ENCODE measurements at places on chromosomes 1 and 21.

- no peak for DNase-seq
Observed at GRCh38 chr1:24931146-24931467, 1.0 kb upstream of the RUNX3 start.

- DNase-seq: no peak
Observed at GRCh38 chr1:116288201-116288598, 84.8 kb upstream of the ATP1A1 start.

DNA sequence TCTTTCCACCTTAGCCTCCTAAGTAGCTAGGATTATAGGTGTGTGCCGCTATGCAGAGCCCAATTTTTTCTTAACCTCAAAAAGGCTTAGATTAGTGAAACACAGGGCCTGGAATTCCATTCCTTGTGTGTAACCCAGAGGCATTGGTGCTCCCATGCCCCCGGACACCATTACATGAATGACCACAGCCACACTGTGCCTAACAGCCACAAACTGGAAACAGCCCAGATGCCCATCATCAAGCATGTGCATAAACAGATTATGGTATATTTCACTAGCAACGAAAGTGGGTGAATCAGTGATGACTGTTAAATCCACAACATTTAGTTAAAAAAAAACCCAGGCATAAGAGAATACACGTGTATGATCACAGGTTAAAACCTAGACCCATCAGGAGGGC, 24.4 kb downstream of the ADAM30 start:
- DNase-seq: no peak

- no peak for DNase-seq
Observed at GRCh38 chr21:32991361-32991760, 34.4 kb upstream of the OLIG2 start.

DNA sequence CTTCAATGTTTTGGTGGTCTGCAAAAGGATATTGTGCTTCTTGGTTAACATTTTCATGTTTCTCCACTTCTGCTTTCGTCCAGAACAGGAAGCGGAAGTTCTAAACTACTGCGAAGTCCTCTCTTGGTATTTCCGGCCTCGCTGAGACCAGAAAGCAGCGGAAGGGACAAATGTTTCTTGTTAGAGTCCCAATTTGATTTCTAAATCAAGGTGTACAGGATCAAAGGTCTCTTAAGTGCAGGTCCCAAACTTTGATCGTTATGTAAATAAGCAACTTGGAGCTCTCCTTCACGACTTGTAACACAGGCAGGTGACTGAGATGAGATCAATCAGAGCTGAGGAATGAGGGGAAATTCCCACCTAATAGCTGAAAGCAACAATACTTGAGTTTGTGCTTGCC, 40.1 kb upstream of the HMCN1 start:
- DNase-seq: no peak

- no peak for DNase-seq
Observed at GRCh38 chr1:183002797-183003196, 20.4 kb upstream of the LAMC1 start.

GRCh38 chr1:198465201-198466144, 75.0 kb downstream of the ATP6V1G3 start:
- no peak for DNase-seq

DNA sequence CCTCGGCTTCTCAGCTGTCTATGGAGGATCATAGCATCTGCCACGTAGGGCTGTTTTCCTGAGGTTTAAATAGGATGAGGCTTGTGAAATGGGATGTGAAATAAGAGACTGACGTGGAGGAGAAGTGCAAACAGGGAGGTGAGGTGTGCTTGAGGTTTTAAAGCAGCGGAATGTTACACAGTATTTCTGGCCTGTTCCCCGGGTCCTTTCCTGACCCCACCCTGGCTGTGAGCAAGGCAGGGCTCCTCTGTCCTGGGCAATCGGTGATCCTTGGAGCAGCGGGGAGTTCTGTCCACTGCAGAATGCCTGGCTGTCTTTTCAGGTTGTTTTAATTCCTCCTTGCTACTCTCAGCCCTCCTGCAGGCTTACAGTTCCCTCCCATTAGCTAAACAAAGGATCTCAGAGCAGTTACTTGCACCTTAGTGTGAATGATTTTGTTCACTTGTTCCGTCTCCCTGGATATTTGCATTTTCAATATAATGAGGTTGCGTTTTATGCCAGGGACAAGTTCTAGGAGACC, 38.6 kb downstream of the LHX4 start:
- no peak for DNase-seq

DNA sequence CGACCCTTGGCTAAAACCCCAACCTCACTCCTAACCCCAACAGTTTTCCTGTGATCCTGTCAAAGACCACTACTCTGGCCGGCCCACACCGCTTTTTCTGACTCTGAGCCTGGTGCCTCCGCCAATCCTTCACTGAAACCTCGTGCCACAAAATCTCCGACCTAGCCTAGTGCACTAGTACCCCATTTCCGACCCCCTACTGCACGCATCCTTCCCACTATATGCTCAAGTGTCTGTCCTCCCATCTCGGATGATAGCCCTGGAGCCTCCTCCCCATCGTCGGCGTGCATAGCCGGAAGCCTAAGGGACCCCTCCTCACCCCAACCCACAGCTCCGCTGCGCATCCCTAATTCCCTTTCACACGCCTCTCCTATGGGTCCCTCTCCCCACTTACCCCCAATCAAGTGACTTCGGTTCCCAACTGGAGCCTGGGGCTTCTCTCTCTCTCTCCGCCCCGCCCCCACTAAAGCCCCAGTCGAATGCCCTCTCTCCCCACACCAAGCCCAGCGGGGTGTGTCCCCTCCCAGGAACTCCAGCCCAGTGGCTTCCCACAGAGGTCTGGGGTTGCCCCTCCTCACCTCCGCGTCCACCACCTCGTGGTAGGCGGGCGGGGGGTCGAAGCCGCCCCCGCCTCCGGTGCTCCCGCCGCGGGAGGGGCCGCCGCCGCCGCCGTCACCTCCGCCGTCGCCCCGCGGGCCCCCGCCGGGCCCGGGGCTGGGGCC, 791 bp downstream of the USP24 start:
- DNase-seq: peak; percentile 29

DNA sequence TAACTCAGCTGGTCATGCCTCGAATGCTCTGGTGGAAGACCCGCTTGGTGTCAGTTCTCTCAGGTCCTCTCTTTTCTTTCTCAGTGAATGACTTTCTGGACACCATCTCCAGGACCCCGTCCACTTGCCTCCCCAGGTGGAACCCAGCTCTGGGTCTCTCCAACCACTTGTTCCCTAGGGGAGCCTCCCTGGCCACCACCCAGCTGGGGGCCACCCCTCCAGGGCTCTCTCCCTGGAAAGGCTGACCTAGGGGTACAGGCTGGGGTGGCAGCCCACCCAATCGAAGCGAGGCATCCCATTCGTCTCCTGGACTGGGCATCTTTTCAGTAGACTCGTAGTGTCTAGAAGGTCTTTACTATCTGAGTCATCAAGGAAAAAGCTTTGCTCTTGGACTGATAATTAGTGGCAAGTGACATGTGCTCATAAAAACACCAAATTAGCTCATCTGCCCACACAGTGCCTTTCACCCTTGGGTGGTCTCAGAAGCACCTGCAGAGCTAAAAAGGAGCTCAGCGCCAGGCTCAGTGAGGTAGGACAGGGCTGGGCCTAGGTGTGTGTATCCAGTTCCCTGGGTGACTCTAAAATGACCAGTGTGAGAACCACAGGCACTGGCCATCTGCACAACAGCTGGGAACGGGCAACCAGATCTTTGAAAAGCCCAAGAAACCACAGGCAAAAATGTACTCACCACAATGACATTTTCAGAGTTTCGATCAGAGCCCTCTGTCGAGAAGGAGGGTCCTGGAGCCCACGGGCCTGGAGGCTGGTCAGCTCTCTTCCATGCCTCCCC, 2.4 kb upstream of the PDXK start:
- no peak for DNase-seq

DNA sequence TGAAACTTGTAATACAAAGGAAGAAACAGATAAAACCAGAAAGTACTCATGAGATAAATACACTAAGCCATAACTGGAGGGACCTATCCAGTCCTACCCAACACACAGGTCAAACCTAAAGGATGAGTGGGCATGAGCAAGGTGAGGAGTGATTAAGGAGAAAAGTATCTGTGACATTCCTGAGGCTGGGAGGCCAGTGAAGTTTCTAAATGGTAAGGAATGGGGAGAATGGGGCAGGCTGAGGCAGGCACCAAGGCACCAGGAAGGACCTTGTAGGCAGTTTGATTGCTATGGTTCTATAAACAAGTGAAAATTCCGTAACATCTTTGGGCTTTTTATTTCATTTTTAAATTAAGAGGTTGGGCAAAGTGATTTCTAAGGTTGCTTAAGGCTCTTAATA, 10.4 kb downstream of the DDX59 start:
- no peak for DNase-seq

DNA sequence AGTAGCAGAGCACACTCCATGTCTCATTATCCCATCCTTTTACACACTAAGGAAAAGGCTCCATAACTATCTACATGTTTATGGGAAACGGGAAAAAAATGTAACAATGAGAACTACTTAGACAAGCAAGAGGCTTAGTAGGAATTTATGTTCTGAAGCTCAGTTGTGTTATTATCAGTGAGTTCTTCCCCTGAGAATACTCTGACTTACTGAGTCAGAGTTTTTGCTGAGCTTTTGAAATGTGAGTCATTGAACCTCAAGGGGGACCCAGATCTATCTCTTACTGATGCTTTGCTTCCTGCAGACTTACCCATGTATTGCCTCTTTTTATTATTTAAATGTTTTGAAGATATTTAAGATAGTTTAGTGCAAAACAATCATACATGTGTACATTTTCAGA, 20.1 kb downstream of the CFHR5 start:
- DNase-seq: no peak

DNA sequence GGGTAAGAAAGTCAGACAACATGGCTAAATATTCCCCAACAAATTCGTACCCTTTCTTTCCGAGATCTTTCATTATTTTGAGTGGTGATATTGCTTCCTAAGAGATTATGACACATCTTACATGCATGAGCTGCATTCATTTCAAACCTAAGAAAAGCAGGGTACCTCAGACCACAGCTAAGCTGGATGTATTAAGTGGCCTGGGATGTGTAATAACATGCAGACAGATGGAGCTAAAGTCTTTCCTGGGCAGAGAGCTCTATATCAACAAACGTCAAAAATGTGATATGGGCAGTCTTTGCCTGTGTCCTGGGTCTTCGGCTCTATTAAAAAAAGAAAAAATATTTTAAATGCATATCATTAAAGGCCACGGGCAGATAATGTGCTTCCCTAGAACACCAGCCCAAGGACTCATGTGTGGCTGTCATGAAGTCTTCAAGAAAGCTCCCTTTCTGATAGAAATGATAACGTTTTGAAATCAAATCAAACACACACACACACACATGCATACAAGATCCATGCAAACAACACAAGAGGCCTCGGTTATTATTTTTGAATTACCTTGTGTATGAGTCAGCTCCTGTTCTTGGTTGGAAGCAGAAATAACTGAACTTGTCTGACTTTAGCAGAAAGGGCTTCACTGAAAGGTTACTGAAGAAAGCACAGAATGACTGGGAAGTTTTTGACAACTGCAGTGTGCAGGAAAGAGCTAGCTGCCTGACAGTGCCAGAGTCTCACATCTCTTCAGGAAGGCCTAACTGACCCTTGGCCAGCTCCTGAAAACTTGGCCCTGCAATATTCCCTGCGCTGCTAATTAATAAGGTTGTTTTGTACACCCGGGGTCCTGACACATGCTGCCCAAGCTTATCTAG, 231.2 kb downstream of the DSCAM start:
- no peak for DNase-seq

DNA sequence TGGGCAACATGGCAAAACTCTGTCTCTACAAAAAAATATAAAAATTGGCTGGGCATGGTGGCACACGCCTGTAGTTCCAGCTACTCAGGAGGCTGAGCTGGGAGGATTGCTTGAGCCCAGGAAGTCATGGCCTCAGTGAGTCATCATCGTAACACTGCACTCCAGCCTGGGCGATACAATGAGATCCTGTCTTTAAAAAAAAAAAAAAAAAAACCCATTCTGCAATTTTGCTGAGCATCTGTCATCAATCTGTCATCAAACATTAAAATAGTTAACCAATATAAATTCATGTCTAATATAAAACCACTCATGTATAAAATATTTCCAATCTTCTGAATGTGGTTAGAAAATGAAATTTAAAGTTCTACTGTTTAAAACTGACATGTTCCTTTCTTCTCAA, 56.9 kb downstream of the LPAR3 start:
- no peak for DNase-seq

DNA sequence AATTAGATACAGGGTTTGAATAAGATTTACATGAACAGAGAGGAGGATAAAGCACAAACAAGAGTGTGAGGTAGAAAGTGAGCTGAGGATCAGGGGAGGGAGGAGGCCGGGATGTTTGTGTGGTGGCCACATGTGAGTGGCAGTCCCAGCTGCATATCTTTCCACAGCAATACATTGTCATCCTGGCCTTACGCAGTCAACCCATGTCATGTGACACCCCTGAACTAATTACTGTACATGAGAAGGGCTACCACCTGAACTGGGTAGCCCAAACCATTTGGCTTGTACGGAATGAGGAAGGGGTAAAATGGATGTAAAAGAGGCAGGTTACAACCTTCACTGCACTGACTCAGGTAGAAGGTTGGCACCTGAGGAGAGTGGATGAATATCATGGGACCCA, 4.2 kb downstream of the SLAMF7 start:
- no peak for DNase-seq

GRCh38 chr1:31105646-31106045, 40.1 kb upstream of the PUM1 start:
- DNase-seq: no peak

DNA sequence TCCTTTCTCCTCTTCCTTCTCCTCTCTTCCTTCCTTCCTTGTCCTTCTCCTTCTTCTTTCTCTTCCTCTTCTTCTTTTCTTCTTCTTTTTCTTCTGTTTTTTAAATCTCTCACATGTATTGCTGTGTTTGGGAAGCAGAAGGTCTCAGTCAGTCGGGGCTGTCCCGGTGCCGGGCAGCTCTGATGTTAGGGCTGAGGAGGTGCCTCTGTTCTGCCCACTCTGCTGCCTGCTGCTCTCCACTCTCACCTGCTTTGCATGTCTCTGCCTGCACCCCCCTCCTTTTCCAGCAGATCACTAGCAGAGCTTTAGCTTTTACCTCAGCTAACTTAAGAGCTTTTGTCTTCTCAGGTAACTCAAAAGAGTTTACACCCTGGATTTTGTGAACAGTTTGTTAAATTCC, 276.6 kb downstream of the CHRM3 start:
- DNase-seq: no peak
